ENCODE measurements at places on chromosomes 5 and 9.

DNA sequence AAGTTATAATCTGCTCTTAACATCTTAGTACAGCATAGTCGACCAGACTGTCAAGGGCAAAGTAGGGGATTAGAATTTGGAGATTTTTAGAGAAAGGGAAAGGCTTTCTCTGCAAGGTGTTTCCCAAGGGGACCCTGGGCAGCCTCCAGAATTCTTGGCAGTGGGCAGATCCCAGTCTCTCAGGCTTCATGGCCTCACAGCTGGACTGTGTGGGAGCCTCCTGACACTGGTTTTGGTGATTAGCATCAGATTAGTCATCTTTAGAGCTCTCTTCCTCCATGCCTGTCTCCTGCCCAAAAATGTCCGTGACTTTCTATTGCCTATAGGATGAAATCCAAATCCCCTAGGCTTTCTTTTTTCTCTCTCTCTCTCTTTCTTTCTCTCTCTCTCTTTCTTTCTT, 370.7 kb downstream of the ZSWIM6 start:
- peak; percentile 31 for DNase-seq

DNA sequence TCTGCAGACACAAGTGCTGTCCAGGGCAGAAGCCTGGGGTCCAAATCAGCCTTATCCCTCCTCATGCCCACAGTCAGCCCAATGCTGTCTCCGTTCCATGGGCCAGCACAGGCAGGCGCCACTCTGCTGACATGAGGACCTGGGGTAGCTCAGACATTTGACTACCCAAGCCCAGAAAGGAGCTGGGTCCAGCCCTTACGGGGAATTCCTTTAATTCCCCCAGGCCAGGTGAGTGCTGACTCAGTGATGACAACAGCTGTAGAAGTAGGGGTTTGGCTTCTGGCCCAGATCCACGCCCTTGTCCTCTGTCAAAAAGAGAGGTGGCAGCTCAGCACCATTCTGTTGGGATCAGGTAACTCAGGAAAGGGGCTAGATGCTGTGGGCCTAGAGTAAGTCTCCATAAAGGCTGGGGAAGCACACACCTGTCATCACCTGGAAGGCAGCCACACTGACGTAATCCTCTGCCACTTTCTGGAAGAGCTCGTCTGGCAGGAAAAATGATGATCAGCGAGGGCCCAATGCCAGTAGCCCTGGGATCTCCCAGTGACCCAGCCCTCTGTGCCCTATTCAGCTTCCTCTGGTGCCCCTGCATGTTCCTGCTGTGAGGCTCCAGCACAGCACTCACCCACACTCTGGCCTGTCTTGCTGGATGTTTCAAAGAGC, 1.9 kb downstream of the RAB24 start:
- peak; percentile 63 for DNase-seq

DNA sequence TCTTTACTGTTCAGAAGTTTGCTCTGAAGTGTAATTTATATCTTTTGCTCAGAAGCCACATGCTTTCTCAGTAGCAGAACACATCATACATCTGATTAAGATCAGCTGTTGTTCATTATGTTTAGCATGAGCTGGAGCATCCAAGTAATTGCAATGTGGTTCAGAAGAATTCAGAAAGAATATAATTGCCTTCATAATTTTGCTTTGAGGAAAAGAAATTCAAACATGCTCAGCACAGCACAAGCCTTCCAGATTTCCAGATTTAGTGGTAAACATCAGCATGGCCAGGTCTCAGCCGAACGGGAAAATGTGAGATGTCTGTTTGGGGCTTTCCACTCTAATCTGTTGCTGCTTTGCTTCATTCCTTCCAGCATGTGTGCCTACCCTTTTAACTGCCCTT, 65.9 kb downstream of the ITGA1 start:
- no peak for DNase-seq

GRCh38 chr9:89137542-89138462, 40.8 kb downstream of the SHC3 start:
- DNase-seq: peak; percentile 22

DNA sequence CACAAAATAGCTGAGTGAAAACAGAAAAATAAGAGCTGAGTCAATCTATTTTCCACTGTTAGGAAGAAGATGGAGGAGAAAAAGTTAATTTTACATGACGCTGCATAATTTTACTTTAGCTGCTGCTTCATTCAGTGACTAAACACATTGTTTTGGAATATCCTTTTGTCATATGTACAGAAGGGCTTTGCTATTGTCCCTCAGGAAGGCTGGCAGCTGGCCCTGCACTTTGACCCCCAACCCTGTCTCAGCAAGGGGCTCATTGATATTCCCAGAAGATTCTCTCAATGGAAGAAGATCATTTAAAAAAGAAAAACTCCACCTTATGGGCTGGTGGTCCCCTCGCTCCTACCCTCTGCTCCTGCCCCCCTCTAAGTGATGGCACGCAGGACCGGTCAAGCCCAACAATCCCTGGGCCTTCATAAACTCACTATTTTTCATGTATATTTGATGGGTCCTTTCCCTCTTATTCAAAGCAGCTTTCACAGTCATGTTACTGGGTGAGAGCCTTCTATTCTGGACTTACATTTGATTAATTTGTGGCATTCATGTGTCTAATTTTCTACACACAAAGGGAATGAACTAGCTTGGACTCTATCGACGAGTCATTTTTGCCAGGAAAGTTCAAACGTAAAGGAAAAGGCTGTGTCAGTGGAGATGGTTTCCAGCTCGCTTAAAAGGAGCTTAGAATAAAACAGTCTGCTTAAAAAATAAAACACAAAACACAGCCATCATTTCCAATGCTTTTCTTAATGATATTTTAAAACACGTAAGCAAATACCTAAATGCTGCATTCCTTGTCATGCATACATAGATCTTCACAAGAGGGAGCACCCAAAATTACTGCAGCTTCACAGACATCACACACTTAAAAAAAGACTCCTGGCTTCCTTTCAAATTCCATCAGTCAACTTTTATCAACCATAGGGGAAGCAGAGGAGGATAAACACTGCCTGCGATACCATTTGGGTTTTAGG, 104.7 kb downstream of the EFNA5 start:
- DNase-seq: no peak
